SK-N-SH (cell line): ENCODE measurements at places on chromosomes 6 and 20.

- no peak for DNase-seq
Observed at GRCh38 chr6:125222531-125223455, 69.2 kb downstream of the TPD52L1 start.

DNA sequence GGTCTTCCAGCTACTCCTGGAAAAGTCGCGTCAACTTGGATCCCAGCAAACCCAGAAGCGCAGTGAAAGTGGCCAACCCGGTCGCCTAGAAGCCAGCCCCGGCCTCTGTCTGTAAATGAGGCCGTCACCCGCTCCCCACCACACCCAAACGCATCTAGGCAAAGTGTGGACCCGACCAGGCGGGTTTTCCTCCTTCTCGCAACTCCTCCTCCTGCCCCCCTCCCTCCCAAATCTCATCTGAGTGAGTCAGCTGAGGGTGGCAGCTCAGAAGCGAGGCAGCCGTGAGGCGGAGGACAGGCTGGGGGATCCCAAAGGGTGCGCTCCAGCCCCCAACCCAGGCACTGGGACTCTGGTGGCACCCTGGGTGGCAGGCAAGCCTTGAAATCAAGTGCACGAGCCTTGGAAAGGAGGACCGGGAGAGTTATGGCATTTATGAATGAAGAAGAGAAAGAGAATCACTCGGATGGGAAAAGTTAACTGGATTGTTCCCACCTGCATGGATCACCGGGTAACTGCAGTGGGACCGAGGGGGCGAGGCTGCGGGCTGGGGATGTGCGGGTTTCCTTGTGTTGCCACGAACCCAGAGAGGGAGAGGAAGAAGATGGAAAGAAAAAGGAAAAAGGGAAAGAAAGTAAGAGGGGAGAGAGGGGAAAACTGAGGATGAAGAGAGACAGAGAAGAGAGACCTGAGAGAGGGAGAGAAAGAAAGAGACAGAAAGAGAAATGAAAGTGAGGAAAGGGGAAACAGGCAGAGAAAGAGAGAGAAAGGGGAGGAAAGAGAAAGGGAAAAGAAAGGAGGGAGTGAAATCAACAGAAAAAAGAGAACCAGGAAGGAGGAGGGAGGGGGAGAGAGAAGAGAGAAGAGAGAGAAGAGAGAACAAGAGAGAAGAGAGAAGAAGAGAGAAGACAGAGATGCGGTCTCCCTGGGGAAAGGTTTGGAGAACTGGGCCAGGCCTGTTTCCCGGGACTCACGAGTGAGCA, at the start of gene APCDD1L:
Gene APCDD1L, minus strand, starts transcription at position 167 of the 980 bp plus-strand sequence. CDS start 692 bp downstream, outside the sequence.
- no peak for DNase-seq

- DNase-seq: no peak
Observed at GRCh38 chr20:17783671-17784070, 83.9 kb downstream of the BANF2 start.

GRCh38 chr6:126628125-126628524, 288.2 kb downstream of the CENPW start:
- peak; percentile 18 for DNase-seq

DNA sequence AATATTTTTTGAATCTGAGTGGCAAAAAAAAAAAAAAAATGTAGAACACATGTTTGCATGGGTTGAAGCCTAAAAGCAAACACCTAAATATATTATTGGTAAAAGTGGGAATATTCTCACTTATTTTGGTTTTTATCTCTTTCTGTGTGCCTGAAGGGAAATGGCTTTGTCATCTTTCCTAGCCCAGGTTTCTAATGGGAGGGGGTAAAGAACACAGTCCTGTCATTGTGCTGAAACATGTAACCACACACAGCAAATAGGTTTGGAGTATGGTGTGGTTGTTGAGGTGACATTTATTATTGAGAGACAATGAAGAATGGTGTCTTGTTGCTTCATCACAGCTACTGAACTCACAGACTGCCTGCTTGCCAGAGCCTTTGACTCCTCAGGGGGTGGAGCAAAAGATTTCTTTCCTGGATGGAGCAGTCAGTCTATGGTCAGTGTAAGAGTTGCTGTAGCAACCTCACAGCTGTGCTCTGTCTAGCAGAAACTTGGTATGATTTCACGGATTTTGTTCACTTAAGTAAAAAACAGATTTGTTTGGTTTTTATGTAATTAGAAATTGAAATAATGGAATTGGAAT, 70.2 kb downstream of the CEP57L1 start:
- no peak for DNase-seq

DNA sequence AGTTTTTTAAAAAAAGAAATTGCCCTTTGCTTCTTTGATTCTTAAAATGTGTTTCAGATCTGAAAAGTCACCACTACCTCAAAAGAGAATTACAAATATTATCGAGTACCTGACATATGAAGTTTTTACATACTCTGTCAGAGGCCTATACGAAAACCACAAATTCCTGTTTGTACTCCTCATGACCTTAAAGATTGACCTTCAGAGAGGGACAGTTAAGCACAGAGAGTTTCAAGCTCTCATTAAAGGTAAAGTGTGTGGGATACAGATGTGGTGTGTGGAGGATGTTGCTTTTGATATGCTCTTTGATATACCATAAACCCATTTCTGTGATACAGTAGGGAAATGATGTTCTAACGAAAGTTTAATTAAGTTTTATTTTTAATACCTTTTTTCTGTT, 109.8 kb upstream of the GLP1R start:
- DNase-seq: no peak

DNA sequence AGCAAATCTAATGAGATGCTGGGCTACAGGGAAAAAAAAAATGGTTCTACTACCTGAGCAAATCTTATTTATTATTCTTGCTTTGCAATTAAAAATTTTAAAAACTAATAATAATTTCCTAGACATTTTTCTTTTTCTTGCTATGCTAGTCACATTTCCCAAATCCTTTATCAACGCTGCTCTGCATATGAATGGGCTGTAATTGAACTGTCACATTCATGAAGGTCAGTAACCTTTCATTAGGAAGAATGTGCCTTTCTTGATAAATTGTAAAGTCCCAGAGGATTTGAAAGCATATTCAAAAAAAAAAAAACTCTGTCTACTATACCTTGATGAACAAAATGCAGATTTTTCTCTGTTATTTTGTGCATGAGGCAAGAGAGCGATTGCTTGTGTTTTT, 538.7 kb upstream of the ID4 start:
- DNase-seq: no peak

DNA sequence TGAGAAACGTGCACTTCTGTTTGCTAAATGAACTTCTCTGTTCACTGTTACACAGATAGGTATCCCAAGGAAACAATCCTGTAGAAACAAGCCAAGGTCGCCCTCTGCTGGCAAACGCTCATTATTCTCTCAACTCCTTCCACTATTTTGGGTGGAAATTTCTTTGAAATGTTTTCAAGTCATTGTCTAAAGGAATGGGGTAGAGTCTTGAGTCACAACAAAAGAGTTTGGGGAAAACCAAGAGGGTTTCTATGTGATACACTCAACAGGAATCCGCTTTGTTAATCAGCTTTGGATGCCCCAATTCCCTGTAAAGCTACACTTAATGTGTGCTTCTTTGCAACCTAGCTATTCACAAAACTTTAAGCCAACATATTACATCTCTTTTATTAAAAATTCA, 4.6 kb upstream of the RAE1 start:
- DNase-seq: peak; percentile 65

- DNase-seq: no peak
Observed at GRCh38 chr6:144314003-144314485, 28.9 kb downstream of the UTRN start.

- DNase-seq: no peak
Observed at GRCh38 chr6:157538168-157538567, 157.2 kb downstream of the ZDHHC14 start.

- DNase-seq: no peak
Observed at GRCh38 chr6:34333858-34334257, 58.6 kb downstream of the NUDT3 start.

DNA sequence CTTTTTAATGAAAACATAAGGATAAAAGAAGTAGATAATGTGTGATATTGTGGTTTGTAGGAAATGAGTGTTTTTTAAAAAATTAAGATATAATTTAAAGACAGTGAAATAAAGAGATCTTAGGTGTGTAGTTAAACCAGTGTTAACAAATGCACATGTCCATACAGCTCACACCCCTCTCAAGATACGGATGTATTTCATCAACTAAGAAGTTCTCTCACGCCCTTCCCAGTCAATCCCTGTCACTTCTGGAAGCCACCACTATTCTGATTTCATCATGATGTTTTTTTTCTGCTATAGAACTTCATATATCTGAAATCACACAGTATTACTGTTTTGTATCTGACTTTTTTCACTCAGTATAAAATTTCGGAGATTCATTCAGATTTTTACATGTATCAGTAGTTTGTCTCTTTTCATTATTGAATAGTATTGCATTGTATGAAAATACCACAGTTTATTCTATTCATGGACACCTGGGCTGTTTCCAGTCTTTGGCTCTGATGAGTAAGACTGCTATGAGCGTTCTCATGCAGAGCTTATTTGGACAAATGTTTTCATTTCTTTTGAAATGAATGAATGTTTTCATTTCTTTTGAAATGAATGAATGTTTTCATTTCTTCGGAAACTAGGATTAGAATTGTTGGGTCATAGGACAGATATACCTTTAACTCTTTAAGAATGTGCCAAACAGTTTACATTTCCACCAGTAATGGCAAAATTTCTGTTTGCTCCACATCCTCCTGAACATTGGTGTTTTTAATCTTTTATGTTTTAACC, 49.7 kb upstream of the ELOVL5 start:
- no peak for DNase-seq

GRCh38 chr20:43160941-43161340, 28.8 kb downstream of the PTPRT start:
- DNase-seq: no peak

GRCh38 chr6:6927521-6928361, 180.0 kb upstream of the RREB1 start:
- DNase-seq: peak; percentile 25

- peak; percentile 87 for DNase-seq
Observed at GRCh38 chr6:41489120-41489851, 56.9 kb upstream of the FOXP4 start.

- DNase-seq: no peak
Observed at GRCh38 chr6:72414657-72415056, 207.2 kb upstream of the KCNQ5 start.

GRCh38 chr6:112245511-112246203, 8.7 kb downstream of the LAMA4 start:
- DNase-seq: no peak

DNA sequence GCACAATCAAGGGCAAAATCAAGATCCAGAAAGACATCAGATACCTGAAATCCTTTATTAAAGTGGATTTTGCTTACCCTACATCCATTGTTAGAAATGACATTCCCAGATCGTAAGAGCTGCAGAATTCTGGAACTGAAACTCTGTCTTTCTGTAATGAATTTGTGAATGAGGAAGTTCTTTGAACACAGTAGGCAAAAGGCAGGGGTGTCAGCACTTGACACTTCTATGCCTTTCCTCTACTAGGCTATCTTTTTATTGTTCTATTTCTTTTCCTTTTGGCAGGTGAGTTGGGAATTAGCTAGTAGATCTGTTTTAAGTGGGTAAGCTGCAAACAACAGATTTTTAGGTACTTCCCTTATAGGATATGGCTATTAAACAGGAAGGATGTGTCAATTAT, 126.3 kb downstream of the CARMIL1 start:
- no peak for DNase-seq

- DNase-seq: no peak
Observed at GRCh38 chr6:13268913-13269518, 59.3 kb downstream of the TBC1D7 start.

DNA sequence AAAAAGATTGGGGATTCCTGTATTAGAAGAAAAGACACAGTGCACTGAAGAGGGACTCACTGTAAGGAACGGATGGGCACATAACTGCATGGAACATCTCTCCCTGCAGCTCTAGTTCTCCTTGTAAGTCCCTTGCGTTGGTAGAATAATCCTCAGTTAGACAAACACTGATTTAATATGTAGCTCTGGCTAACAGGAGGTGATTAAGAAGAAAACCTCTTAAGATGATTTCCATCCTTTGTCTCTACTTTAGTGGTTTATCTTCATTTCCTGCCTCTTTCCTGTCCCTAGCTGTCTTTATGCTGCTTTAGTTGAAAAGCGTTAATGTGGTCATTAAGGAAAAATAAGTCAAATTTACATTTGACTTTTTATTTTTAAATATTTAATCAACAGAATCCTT, 86.6 kb downstream of the SLC16A10 start:
- no peak for DNase-seq

DNA sequence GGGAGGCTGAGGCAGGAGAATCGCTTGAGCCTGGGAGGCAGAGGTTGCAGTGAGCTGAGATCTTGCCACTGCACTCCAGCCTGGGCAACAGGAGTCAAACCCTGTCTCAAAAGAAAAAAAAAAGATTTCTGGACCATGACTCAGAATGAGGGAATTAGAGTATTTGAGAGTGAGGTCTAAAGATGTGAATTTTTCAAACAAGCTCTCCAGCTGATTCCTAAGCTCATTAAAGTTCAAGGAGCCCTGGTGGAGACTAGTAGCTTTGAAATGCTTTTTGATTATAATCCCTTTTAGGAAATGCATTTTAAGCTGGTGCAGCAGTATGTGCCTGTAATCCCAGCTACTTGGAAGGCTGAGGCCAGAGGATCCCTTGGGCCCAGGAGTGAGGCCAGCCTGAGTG, 21.8 kb upstream of the SRF start:
- DNase-seq: no peak
